Non-pigmented ciliary epithelial cell (primary cell): ENCODE measurements at places on chromosomes 4 and X.

DNA sequence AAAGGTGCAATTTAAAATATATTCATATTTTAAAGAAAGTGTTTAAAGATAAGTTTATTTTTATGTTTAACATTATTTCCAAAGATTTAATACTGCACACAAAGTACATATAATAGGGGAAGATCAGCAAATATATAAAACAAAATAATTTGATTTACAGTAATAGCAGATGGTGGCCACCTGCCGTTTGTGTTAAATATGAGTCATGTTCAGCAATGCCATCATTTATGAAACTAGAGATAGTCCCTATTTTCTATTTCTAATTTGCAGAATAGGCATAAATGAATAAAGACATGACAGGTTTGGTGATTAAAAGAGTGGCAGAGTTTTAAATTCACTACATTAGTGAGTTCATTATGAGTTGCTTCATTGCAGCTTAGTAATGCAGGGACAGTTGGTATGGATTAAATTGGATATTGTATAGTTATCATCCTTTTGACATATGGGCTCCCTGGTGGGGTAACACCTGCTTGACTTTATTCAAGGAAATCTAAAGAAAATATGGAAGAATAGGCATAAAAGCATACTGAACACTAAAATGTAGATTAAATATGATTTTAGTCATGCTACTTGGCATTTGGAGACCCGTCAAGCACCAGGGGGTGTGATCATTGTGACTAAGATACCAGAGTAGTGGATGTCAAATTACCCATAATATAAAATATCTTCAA is 78.8 kb upstream of the BANK1 start:
- DNase-seq: no peak

- DNase-seq: no peak
Observed at GRCh38 chr4:7075962-7076695, 8.3 kb upstream of the GRPEL1 start.

- DNase-seq: no peak
Observed at GRCh38 chr4:76705472-76705871, 192.5 kb downstream of the SOWAHB start.

DNA sequence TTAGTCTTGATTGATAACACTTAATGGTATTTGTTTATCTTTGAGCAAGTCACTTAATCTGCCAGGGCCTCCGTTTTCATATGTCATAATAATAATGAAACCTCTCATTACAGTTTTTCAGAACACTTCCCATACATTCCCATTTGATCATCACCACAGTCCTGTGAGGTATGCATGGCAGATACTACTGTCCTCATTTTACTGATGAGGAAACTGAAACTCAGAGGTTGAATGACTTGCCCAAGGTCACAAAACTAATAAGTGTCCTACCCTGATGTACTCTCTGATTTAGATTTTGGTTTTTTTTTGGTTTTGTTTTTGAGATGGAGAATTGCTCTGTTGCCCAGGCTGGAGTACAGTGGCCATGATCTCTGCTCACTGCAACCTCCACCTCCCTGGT is 25.7 kb downstream of the ZFX start:
- DNase-seq: no peak
